Panc1 (cell line): ENCODE measurements at places on chromosomes 7 and 10. TPM values are rescaled to one million over a fixed set of nuclear protein-coding genes. Genes with fewer than 3 reads are reported as not detected.

DNA sequence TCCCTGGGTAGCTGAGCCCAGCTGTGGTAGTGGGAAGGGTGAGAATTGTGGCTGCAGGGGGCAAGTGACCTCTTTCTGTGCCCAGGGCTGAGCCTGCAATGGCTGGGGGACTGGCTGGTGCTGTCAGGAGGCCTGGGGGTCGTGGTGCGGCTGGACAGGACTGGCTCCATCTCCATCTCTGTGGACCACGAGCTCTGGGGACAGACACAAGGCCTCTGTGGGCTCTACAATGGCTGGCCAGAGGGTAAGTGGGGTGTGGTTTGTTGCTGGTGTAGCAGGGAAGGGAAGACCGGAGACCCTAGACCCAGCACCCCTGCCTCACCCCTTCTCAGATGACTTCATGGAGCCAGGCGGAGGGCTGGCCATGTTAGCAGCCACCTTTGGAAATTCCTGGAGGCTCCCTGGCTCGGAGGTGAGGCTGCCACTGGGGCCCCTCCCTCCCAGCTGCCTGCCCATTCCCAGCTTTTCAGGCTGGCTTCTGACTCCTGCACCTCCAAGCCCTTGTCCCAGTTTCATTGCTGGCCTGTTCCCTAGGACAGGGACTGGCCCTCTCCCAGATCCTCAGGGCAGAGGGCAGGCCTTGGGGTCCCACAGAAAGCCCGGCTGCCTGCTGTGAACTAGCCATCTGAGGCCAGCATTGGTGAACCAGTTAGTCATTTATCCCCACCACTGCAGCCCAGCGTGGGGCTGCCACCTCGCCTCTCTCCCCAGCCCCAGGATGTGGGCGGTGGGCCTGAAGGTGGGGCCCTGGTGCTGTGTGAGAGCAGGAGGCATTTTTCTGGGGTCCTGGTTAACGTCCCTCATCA lies 5.5 kb upstream of the ZNF467 start:
- DNase-seq, result no peak

DNA sequence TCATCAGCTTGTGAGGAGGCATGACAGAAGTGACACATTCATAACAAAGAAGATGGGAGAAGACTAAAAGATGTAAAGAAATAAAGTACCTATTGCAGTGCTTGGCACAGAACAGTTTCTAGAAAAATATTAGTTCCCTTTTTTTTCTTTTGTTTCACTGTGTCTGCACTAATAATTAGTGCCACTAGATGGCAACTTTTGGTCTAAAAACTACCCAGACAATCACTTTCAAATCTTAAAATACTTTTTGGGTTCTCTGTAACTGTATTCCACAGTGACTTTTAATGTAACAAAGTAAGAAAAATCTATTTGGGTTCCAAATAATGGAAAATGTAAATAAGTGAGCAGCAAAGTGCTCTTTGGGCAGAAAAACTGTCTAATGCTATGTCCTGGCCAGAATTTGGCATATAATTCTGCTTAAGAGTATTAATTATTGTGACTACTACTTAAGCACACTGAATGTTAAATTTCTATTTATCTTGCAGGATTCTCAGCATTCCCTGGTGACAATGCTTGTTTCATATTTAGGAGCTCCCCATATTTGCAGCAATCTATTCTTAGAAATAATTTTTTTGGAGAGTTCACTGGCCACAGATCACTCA lies 134.8 kb upstream of the KIF5B start:
- no peak for DNase-seq

DNA sequence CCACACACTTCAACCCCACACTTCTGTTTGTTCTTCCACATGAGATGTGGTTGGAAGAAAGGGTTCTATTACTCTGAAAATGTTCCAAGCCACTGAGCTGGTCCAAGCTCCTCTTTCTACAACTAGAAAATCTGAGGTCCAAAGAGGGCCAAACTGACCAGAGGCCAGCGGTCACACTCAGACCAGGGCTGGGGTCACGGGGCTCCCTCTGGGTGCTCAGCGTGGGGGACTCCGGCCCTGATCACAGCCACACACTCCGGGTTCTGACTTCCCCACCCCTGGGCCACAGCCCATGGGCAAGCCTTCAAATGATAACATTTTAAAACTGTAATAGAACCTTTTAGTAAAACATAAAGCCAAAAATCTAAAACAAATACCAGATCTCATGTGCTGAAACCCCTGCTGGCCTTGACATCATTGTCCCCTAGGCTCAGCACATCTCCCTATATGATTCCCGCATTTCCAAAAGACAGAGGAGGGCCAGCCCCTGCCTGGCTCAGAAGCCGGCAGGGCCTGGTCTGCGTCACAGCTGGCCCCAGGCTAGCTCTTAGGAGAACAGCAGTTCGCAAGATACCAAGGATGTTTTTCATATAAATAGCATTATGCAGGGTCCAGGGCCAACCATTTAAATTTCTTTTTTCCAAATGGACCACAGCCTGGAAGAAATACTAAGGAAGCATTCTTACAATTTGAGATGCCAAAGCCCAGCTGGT lies 3.3 kb downstream of the CRYGN start:
- no peak for DNase-seq

DNA sequence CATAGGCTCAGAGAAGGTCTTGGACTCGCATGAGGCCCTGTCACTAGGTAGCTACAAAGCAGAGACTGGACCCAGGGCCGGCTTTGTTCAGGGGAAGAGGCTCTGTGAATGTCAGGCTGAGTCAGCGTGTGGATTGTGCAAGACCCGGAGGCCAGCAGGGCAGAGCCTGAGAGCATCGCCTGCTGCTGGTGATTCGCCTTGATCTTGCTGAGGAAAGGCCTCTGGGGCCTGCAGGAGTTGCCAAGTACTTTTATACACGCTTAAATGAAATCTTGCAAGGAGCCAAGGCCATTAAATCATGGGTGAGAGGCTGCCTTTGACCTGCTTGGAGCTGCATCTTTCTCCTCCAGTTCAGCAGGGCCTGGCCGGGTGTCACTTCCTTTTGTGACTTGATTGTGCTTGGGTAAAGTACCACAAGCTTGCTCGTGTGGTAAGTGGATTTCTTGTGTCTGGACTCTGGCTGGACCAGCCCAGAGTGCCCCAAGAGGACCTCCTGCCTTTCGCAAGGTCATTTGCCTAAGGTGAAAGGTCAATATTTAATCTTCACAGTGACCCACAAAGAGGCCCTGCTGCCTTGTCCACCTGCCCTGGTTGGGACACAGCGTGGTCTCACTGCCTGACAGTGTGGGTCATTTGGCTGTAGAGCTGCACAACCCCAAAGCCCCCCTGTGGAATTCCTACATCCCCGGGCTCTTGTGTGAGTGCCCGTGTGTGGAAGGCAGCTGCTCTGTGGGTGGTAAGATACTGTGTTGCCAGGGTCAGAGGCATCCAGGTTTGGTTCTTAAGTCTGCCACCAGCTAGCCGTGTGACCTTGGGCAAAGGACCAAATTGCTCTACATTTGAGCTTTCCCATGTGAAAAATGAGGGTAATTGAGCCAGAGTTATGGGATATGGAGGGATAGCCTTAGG lies 38.6 kb upstream of the SH2D4B start:
- peak; percentile 46 for DNase-seq

- no peak for DNase-seq
Observed at GRCh38 chr7:96306385-96307125, 15.3 kb downstream of the SLC25A13 start.

DNA sequence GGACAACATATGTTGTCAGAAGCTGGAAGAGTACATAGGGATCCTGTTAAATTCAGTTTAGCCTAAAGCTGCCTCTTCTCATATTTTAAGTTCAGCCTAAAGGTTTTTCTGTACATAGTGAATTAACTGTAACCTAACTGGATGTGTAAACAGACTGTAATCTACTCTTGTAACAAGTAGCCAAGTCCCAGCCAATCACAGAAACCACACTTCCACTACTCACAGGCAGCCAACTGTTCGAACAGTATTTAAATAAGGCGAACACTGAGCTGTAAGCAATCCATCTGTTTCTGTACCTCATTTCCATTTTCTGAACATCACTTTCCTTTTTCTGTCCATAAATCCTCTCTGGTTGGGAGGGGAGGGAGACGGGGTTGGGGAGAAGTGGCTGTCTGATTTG lies 15.0 kb upstream of the STN1 start:
- DNase-seq, result no peak

The BET1 gene
- total RNA-seq, result 14.3 TPM

The TSPAN33 gene
- total RNA-seq, result 5.4 TPM

The SFTPA1 gene
- 3.8 TPM for total RNA-seq

The GARIN1A gene
- total RNA-seq, result 1.2 TPM
